Bronchial epithelial cell (primary cell): ENCODE measurements at places on chromosomes 5 and 9. TPM values are rescaled to one million over a fixed set of nuclear protein-coding genes. Genes with fewer than 3 reads are reported as not detected.
A peak's percentile ranks its signal among the peaks of the same experiment; 100 is the strongest.

- no peak for DNase-seq
Observed at GRCh38 chr9:121840838-121841760, 189.7 kb downstream of the DAB2IP start.

GRCh38 chr9:91486699-91487497, 63.3 kb upstream of the NFIL3 start:
- DNase-seq: no peak

The PCDHGA1 gene
- total RNA-seq: under 0.01 and 0.26 TPM in 2 replicates

DNA sequence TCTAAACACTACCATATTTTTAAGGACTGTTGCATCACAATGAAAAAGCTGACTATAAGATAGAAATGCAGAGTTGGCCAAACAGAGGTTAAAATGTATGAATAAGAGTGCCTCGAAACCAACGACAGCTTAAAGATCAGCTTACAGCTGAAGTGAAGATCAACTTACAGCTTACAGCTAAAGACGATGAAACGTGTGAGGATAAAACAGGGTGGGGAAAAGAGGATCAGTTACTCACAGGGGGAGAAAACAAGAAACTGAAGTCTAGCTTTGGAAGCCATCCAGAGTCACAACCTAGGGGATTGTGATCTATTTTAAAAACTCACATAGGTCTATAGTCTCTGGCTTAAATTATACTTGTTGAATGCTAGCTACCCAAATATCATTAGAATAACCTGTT, 220.0 kb downstream of the SNCAIP start:
- no peak for DNase-seq

DNA sequence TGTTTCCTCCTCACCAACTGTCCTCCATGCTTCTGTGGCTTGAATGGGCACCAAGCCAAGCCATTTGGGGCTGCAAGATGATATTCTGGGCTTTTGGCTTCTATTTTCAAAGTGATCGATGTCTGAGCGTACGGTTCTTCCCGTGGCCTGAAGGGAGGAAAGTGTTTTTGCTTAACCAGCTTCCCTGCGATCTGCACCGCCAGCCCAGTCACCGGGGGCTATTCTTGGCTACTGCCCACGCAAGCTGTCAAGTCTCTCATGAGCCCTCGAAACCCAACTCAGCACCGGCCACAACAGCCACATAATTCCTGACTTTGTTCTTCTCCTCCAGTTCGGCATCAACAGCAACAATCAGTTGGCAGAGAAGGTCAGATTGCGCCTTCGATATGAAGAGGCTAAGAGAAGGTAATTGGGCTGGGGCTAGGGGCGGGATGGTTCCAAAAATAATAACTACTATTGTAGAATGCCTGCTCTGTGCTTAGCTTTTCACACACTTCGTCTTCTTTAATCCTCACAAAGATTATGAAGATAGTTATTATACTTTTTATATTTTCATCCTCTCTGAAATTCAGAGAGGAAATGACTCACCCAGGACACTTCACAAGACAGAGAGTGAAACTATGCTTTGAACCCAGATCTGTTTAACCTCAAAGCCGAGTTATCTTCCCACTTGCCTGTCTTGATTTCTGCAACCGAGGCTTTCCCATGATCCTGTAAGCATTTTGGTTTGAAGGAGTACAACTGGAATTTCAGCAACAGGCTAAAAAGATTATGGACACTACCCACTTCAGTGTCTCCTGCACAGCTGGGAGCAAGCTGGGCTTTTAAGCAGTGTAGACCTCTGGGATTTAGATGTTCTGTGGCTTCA, 76.4 kb upstream of the RARS1 start:
- DNase-seq: peak; percentile 44

GRCh38 chr5:8034852-8035251, 165.9 kb downstream of the MTRR start:
- no peak for DNase-seq

The GARIN3 gene
- total RNA-seq: not detected in 2 replicates

The LCNL1 gene
- total RNA-seq: not detected in 2 replicates

The GLRA1 gene
- total RNA-seq: not detected in 2 replicates

- DNase-seq: no peak
Observed at GRCh38 chr5:41842777-41843176, 27.4 kb downstream of the OXCT1 start.

GRCh38 chr9:120692901-120693699, 21.2 kb downstream of the MEGF9 start:
- no peak for DNase-seq

- no peak for DNase-seq
Observed at GRCh38 chr5:132253452-132254320, 3.8 kb upstream of the PDLIM4 start.

DNA sequence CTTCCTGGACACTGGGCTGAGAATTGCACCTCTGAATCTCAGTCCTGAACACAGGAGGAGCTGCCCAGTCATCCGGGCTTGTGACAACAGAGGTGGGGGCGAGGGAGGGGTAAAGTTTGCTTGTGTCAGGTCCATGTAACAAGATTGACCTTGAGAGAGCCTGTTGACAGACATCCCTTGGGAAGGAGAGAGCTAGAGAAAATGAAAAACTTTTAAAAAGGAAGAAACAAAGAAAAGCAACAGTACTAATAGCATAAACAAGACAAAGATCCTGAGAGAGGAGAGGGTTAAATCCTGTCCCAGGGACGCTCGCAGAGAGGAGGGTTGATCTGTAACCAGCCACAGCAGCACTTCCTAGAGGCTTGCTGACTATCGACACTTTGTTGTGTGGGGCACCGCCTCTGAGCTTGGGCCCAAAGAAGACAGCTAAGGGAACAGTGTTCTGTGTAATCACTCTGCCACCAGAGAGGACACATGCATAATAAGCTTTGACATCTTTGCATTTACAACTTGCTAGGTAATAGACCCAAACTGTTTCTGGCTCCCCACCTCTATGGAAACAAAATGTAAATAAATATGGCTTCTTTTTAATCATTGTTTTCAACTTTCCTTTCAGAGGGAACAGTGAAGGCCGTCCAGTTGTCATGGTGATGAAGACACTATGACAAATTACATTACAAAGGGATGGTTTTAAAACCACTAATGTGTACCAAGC, 363.7 kb downstream of the CSNK1G3 start:
- DNase-seq: no peak

The CNTFR gene
- total RNA-seq: not detected in 2 replicates

- DNase-seq: no peak
Observed at GRCh38 chr5:134432174-134432573, 20.5 kb upstream of the CDKN2AIPNL start.

- DNase-seq: no peak
Observed at GRCh38 chr5:120936652-120937051, 472.6 kb downstream of the PRR16 start.

The TAF11L10 gene
- total RNA-seq: not detected in 2 replicates

DNA sequence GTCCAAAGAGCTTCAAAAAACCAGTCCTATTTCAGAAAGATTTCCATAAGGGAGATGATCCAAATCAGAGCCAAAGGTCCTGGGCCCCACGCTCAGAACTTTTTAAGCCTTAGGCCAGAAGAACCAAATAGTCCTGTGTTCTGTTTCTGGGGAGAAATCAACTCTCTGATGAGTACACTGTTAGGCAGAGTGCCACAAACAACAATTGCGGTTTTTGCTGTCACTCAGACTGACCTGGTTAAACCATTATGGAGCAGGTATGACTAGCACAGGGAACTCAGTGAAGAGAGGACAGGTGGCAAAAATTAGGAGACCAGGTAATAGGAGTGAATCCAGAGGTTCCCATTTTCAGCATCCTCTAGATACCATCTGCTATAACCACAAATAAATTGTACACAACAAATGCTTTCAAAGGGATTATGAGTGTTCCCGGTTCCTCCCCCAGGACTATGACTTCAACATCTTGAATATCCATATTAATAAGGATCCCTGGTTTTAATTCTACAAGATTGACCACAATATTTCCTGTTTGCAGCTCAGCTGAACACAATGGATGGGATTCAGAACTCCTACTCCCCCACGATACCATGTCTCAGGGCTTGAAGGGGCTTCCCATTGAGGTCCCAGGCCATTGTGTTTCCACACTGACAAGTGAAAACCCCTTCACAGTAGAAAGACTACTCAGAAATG, 52.1 kb upstream of the FREM1 start:
- DNase-seq: peak; percentile 4

DNA sequence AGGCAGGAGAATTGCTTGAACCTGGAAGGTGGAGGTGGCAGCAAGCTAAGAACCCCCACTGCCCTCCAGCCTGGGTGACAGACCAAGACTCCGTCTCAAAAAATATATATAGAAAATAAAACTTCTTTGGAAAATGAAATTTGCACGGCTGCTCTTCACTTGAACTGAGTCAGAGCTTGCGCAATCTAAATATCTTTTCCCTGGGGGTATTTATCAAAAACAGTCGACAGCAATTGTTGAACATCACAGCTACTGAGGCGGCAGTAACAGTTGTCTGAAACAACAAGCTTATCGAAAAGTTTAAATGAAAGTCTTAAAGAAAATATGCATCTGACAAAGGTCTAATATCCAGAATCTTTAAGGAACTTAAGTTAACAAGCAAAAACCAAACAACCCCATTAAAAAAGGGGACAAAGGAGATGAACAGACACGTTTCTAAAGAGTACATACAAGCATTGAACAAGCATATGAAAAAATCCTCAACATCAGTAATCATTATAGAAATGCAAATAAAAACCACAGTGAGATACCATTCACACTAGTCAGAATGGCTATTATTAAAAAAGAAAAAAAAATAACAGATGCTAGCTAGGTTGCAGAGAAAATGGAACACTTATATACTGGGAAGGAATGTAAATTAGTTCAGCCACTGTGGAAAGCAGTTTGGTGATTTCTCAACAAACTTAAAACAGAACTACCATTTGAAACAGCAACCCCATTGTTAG, 153.6 kb upstream of the CDH9 start:
- DNase-seq: peak; percentile 31

DNA sequence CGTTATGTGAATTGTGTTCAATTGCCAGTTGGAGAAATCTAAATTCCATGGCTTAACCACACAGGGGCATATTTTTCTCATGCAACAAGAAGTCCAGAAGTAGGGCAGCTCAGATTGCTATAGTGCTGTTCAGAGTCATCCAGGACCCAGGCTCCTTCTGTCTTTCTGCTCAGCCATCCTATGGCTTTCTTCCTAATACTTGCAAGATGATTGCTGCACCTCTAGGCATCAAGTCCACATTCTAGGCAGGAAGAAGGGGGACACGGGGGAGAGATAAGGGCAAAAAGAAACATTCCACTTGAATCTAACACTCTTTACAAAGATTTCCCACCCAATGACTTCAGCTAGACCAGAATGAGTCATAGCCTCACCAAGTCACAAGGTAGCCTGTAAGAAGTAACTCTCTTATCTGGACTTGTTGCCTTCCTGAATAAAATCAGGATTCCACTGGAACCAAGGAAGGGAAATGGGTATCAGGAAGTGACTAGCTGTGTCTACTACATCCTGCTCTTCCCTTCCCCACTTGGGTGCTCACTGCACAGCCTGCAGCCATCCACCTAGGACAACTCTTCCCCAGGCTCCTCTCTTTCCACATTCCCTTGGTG, 5.3 kb downstream of the ERAP2 start:
- peak; percentile 86 for DNase-seq
